ACHN (cell line): ENCODE measurements at places on chromosomes 5 and 9.

DNA sequence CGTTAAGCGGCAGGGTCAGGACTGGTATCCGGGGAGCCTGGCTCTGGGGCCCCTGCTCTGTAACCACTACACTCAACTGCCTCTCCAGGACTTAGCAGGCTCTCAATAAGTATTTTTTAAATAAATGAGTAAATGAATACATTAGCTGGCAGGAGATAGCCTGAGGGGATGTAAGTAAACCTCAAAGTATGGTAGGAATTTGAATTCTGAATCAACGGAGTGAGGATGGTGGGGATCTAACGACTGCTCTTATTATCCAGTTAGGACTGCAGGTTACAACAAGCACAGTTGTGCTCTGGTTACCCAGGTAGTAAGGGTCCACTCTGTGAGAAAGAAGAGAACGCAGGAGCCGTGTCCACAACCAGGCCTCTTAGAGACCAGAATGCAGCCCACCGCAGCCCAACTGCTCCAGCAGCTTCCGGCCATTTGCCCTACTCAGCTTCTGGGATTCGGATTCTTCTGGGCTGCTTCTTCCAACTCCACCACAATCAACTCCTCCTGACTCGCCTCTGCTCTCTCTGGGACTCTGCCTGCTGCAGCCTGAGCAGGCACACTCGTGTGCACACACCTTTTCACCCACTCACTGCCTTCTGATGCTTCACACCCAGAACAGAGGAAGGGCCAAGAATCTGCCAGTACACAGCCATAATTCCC, 52.6 kb downstream of the MED27 start:
- DNase-seq = peak; percentile 19

- no peak for DNase-seq
Observed at GRCh38 chr5:63125392-63125791, 546.8 kb downstream of the LRRC70 start.

GRCh38 chr9:89495824-89496560, 1.9 kb downstream of the SEMA4D start:
- DNase-seq = no peak

- DNase-seq = no peak
Observed at GRCh38 chr9:127279717-127280285, 15.2 kb downstream of the GARNL3 start.

- no peak for DNase-seq
Observed at GRCh38 chr5:17169507-17169906, 47.9 kb upstream of the BASP1 start.

- DNase-seq = no peak
Observed at GRCh38 chr9:2524601-2525000, 97.0 kb upstream of the VLDLR start.
